NCI-H524 (cell line): ENCODE measurements at places on chromosomes 2 and 18.
A peak's percentile ranks its signal among the peaks of the same experiment; 100 is the strongest.

- DNase-seq, result no peak
Observed at GRCh38 chr2:221836095-221836494, 264.0 kb upstream of the EPHA4 start.

DNA sequence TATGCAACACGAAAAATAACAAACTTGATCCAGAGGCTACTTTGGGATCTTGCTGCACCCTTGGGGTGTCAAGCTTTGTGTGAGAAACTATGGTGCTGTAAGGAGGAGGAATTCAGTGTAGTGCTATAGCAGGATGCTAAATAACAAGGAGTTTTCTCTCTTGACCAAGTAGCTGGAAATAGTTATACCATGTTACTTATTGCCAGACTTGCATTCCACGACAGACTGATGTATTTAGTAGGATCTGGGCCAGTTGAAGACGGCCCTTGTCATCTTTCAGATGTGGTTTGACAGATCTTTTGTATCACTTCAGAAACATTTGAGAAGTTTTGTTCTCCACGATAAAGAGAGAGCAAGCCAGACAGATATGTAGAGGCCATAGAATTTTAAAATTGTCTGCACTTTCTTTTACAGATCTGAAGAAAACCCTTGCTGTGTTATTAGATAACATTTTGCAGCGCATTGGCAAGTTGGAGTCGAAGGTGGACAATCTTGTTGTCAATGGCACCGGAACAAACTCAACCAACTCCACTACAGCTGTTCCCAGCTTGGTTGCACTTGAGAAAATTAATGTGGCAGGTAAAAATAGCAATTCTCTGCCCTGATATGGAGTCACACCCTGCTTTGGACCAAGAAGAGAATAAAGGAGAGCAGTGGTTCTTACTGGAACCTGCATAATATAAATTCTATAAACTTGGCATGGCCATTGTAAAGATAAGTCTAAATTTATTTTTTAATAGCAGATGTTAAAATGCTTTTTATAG is 16.3 kb downstream of the MGAT5 start:
- DNase-seq, result no peak

- no peak for DNase-seq
Observed at GRCh38 chr2:25294573-25295462, 46.9 kb downstream of the DNMT3A start.

DNA sequence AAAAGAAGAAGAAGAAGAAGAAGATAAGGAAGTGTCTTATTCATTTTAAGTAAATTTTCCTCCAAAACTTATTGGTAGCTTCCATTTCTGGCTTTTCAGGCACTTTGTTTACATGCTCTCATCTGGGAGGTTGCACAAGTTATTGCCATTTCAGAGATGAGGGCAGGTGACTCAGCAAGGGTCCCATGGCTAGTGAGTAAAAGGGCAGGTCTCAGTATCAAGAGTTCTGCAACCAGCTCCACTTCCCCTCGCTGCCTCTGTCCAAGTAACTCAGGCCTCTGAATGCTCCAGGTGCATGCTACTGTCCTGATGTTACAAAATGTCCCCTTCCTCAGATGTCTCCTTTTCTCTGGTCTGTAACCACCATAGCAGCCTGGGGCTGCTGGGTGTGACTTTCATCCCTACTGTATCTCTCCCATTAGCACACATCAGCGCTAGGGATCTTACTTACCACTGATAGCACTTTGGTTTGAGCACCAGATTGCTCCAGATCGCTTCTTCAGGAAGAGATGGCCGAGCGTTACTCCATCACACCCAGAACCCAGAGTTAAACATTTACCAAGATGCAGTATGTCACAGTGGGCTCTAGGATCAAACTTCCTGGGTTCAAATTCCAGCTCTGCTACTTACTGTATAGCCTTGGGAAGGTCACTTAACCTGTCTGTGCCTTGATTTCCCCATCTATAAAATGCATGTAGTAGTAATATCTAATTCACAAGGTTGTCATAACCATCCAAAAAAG is 57.4 kb upstream of the LAPTM4A start:
- no peak for DNase-seq

DNA sequence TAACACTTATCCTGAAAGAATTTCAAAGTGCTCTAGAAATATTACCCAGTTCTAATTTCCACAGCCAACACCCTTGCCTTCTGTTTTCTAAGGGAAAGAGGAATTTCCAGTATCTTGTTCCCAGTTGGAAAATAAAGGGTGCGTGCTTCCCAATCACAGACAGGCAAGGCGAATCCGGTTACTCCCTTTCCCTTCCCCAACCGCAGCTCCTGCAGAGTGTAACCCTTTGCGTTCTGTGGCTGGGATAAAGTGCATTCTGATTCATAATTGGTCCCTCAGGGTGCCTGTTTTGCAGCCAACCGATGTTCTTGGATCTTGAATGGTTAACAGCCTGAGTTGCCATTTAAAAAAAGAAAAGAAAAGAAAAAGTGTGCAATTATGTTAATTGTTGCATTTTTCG is 40.6 kb upstream of the PGAP1 start:
- DNase-seq, result no peak

DNA sequence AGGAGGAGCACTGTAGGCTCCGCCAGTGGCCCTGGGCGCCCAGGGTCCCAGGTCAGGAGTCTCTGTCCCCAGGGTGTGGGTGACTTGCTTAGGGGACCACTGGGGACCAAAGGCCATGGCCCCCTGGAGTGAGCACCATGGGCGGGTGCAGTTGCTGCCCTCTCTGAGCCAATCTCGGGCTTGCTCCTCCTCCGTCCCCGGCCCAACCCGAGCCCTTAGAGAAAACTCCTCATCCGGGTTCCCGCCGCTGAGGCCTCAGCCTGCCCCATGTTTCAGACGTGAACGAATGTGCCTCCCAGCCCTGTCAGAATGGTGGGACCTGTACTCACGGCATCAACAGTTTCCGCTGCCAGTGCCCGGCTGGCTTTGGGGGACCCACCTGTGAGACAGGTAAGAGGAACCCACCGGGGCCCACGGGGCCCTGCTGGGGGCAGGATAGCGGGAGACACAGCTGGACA is 38.6 kb downstream of the SNED1 start:
- DNase-seq, result no peak

GRCh38 chr2:165793779-165794535 is at the start of gene GALNT3:
GALNT3 (minus strand) TSS chr2:165794247; CDS start chr2:165770700, 23,547 bp downstream.
- DNase-seq, result no peak

GRCh38 chr2:223503746-223504145 is 98.4 kb downstream of the SCG2 start:
- no peak for DNase-seq

DNA sequence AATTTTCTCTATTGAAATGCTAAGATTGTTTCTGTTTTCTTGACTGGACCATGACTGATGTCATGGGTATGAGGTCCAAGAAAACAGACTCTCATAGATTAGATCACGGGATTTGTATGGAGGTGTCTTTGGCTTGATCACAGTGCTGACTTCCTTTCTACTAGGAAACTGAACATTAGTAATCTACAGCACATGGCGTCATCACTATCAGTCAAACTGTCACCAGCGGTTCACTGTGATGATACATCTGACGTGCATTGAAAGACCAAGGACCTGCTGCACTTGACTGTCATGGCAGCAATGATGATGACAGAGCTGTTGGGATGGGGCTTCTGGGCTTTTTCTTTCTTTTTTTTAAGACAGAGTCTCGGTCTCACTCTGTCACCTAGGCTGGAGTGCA is 28.2 kb upstream of the IMPA2 start:
- DNase-seq, result no peak

- DNase-seq, result peak; percentile 54
Observed at GRCh38 chr2:170695521-170696410, 19.4 kb upstream of the SP5 start.

- no peak for DNase-seq
Observed at GRCh38 chr2:8709611-8710010, 27.8 kb downstream of the ID2 start.
